ENCODE measurements at places on chromosomes 5 and 9. TPM values are rescaled to one million over a fixed set of nuclear protein-coding genes. Genes with fewer than 3 reads are reported as not detected.

- DNase-seq: no peak
Observed at GRCh38 chr5:142508591-142508990, 177.3 kb downstream of the FGF1 start.

DNA sequence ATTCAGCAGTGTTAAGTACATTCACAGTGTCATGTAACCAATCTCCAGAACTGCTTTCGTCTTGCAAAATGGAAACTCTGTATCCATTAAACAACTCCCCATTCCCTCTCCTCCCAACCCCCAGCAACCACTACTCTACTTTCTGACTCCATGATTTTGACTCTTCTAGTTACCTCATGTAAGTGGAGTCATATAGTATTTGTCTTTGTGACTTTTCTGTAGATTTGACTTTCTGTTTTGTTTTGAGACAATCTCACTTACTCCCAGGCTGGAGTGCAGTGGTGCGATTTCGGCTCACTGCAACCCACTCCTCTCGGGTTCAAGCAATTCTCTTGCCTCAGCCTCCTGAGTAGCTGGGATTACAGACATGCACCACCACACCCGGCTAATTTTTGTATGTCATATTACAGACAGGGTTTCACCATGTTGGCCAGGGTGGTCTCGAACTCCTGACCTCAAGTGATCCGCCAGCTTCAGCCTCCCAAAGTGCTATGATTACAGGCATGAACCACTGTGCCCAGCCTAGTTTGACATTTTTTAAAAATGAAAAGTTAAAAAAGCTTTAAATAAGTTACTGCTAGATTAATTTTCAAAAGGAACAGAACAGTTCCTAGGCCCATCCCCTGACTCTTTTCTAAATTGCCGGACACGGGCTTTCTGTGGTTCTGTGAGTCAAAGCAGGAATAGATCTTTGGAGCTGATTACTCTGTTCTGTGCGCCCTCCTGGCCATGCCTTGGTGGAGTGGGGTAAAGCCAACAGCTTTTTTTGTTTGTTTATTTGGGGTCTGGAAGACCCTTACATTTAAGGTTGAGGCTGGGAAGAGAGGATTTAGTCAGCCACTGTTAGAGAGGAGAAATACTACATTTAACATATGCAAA lies 59.3 kb downstream of the RALGPS1 start:
- peak; percentile 1 for DNase-seq

- DNase-seq: no peak
Observed at GRCh38 chr9:8883321-8883720, 1083.7 kb upstream of the DMAC1 start.

HTR4 gene
- not detected for total RNA-seq

DNA sequence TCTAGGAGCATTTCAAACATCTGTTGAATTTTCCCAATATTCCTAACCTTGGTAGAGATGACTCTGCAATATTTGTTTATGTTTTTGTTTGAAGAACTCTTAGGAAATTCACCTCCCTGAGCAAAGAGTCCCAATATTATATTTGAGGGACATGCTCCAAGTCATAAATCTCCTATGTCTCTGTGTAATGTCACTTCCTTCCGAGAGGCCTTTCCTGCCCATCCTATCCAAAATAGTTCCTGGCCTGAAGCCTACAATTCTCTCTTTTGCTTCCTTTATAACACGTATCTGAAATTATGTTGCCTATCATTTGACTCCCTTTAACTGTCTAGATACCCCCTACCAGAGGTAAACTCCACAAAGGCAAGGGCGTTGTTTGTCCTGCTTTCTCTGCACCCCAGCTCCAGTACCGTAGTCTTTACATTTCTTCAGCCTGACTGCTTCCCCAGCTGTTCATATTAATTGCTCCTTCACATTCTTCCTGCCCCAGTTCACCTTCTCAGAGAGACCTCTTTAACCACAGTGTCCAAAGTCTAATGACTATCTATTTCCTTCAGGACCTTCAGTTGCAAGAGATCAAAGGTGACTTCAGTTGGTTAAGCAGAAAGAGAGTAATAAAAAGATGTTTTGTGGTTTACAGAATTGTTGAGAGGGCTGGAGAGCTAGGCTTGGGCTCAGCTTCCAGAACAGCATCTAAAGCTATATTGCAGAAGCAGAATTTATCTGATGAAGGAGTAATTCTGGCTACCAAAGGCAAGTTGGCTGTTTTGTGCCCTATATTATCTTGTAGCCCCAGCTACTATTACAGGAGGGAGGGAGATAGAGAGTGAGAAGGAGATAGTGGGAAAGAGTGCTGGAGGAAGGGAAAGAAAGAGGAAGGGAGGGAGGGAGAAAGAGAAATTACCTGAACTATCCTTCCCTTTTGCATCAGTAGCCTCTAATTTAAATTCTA lies 109.3 kb upstream of the TMEM161B start:
- DNase-seq: no peak

- peak; percentile 46 for DNase-seq
Observed at GRCh38 chr9:17165764-17166163, 30.9 kb downstream of the CNTLN start.

DUSP1 gene
- 10.5 TPM for total RNA-seq
